ENCODE measurements at places on chromosomes 4 and X. TPM values are rescaled to one million over a fixed set of nuclear protein-coding genes. Genes with fewer than 3 reads are reported as not detected.
A peak's percentile ranks its signal among the peaks of the same experiment; 100 is the strongest.

DNA sequence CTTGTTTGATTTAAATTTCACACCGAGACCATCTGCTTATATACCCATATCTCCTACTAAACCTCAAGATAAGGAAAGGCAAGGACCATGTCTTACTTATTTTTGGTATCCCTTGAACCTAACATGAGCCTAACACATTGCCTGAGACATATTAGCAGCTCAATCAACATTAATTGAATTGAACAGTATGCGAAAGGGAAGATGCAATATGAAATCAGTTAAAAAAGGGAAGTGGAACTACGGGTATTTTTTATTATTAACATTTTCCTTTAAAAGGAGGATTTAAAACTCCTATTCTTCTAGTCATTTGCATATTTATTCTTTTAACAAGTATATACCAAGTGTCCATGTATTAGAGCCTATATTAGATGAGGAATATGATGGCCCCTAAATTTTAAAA lies 197.0 kb downstream of the CAMK2D start:
- no peak for DNase-seq

TLR3 gene
- 0.62 TPM for total RNA-seq

DNA sequence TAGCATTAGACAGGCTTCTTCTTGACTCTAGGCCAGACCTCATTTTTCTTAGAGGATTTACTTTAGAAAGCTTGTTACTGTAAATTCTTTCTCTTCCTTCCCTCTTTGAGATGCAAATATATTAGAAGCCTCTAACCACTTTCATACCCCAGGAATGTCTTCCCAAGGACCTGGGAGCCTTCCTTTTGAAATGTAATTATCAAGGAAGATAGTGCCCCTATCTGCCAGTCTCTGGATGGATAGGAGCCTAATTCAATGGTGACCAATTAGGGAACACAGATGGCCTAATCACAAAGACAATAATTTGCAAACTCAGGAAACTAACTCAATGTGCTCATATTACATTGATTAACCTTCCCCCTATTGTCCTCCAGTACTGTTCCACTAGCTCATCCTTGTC lies 145.6 kb upstream of the DCAF8L1 start:
- DNase-seq, result peak; percentile 49

INTU gene
- total RNA-seq, result 22.0 TPM

DNA sequence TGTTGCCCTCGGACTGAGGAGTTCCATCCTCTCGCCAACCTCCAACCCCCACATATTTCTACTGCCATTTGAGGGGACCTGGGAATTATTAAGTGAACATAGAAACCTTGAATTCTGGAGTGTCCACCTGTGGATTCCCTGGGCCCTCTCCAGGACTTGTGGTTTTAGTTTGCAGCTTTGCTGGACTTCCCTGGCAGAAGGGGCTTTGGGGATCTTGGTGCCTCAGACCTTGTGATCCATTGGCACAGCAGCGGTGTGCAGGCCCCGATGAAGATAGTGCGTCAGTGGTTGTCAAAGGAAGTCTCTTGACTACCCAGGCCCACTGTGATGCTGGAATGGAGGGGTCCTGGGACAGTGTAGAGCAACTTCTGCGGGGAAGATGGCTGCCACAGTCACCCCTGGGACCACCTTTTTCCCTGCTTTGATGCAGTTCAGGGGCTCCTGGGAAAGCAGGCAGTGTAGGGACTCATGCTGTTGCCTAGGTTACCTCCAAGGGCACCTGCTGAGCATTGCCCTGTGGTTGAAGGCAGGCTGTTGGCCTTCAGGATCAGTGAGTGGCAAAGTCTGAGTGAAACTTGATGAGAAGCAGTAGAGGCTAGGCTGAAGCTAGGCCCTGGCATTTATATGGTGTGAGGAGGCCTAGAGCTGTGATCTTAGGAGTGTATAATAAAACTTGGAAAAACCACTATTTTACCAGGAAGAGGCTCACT lies 2.2 kb downstream of the SLC16A2 start:
- no peak for DNase-seq

GRCh38 chr4:27759611-27760575 lies 899.3 kb downstream of the STIM2 start:
- DNase-seq, result no peak
